ENCODE measurements at places on chromosomes 5 and 9.

DNA sequence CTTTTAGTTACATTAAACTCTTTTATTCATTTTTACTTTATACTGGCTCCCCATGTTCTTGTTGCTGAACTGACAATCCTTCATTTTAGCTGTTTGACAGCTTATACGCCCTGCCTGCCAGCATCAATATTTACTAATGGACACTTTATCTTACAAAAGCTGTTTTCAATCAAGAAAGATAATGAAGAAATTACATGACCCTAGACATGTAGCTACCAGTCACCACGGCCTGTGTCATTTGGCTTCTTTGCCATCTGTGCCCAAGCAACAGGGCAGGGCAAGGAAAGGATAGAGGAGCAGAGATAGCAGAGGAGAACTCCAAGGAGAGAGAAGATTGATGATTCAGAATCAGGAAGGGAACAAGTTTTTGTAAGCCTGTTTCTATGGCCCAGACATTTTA, 647.3 kb downstream of the BRINP1 start:
- DNase-seq = no peak

DNA sequence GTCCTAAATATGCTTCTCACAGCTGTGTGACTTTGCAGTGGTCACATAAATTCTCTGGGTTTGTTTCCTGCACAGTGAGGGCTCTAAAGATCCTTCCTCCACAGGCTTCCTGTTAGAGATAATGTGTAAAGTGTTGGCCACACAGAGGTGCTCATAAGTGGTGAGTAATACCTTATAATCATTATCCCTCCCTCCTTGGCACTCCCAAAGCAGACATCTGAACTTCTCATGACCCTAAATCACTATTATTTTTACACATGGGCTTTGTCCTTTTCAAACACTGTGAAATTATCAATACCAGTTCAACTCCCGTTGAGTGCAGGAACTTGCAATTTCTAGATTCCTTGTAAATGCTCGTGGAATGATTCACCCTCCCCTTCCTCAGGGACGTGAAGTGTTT, 100.2 kb downstream of the BRINP1 start:
- DNase-seq = no peak

DNA sequence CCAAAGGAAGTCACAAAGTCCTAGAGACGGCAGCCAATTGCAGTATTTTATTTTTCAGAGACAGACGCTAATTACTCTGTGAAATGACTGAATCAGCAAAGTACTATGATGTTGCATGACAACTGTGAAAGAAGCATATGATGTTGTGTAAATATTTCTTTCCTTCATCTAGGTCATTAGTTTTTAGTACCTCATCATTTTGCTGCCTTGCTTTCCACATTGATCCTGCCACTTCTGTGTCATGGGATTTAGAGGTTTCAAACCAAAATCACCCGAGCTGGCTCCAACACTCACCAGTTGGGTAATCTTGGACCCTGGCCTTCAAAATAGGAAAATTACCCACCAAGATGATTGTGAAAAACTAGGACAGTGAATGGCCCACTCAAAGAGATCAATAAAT, 585.2 kb downstream of the ACTL7B start:
- no peak for DNase-seq

DNA sequence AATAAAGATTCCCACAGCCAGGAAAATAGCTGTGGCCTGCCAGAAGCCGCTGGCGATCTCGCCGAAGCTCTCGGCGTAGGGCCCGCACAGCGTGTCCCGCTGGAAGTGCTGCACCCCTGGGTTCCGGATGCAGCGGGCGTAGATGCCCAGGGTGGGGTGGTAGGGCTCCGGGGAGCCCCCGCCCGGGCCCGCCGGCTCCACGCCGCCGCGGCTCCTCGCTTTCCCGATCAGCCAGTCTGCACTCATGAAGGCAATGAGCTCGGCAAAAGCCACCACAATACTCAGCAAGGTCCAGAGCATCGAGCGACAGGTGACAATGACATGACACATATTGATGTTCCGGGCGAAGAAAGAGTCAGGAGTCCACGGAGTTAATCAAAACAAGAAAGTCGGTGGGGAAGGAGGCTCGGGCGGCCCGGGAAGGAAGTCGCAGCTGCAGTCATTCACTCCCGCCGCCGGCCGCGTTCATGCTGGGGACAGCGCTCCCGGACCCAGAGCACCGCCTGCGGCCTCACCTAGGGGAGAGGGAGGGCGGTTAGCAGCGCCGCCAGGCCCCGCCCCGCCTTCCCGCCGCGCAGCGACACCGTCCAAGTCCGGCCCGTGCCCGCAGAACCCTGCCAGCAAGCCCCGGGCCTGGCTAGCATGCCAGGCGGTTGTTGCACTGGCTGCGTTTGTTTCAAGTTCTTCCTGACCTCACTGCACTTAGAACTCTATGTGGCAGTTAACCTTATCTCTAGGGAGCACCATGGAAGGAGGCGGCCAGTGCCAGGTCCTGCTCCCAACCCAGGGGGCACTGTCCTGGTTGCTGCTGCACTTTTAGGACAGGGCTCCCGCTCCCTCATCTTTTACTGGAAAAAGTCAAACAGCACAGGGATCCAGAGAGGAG, 138.4 kb downstream of the LHFPL2 start:
- DNase-seq = no peak

DNA sequence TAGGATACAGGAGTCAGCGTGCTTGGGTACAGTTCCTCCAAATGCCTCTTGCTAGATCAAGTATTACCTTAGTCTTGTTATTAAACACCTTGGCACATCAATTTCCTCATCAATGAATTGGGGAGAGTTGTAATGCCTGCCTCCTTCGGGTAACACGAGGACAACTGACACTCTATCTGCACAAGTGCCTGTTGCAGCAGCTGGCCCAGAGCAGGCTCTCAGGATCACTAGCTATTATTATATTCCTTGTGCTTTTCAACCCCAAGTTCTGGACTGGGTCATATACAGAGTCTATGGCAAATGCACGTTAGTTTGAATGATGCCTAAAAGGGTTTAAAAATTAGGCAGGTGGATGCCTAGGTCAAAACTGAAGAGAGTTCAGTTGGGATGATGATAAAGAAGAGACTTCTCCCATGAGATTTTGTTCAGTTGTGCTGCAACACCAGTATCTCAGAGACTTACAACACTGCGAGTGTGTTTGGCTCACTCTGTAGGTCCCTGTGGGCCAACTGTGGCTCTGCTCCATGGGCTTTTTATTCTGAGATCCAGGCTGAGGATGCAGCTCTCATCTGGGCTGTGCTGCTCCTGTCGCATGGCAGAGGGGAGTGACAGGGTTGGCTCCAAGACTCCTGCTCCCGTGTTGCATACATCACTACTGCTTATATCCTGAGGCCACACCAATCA, 41.1 kb upstream of the TEX48 start:
- DNase-seq = no peak

- DNase-seq = no peak
Measured at GRCh38 chr5:66854416-66854815, 258.2 kb downstream of the MAST4 start.

DNA sequence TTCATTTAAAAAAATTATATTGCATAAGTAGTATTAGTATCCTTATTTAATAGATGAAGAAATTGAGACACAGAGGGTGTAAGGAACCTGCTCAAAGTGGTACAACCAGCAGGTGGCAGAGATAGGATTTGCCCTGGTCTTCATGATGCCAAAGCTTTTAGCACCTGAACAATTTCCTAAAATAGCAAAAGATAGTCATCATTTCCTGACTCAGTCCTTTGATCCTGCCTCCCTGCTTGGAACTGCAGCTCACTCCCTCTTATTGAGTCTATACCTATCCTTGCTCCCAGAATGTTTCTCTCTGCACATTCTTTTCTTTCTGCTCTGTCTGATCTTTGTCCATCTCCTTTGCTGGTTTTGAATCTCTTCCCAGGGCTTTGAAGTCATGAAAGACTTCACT, 155.8 kb downstream of the FRMD3 start:
- DNase-seq = no peak

GRCh38 chr9:15782106-15782505, 229.3 kb downstream of the CCDC171 start:
- no peak for DNase-seq

GRCh38 chr5:63401436-63402046, 560.7 kb downstream of the HTR1A start:
- DNase-seq = peak; percentile 12

- peak; percentile 79 for DNase-seq
Measured at GRCh38 chr5:59042201-59043055, 459.6 kb downstream of the RAB3C start.

DNA sequence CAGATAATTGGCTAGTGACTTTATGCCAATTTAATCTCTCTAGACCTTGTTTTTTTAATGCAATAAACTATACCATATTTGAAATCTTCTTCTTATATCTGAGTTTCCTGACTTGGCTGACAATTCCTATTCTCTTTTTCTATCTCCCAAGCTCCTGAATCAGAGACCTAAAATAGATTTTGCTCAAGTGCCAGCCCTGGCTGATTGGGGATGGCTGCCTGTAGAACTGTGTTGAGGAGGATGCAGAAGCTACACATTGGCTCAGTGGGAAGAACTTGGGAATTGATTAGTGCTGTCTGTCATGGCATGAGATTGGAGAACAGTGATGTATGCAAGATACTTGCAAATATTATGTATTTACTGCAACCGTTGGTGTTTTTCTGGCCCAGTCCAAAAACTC, 132.8 kb downstream of the INSYN2B start:
- no peak for DNase-seq

- no peak for DNase-seq
Measured at GRCh38 chr5:180143656-180144364, 65.2 kb downstream of the RASGEF1C start.

GRCh38 chr5:167952278-167952995, 339.0 kb upstream of the WWC1 start:
- DNase-seq = no peak

DNA sequence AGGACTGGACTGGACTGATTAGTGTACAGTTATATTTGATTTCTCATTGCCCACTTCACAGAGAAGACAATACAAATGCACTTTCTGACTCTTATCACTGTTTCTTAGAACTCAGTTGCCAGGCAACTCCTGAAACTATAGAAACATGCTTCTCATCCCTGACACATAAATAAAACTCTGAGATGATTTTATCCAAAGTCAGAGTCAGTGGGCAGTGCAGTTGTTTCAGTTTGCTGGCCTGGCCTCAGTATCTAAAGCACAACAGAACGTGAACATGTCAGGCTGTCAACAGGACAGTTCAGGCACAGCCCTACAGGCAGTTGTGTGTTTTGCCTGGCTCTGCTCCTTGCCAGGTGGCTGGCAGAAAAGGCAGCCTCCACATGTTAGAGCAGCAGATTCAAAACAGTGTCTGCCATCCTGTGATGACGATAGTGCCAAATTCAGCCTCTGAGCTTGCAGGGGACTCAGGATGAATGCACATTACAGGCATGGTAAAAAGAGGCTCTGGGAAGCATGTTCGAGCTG, 65.1 kb upstream of the CCDC152 start:
- DNase-seq = no peak

DNA sequence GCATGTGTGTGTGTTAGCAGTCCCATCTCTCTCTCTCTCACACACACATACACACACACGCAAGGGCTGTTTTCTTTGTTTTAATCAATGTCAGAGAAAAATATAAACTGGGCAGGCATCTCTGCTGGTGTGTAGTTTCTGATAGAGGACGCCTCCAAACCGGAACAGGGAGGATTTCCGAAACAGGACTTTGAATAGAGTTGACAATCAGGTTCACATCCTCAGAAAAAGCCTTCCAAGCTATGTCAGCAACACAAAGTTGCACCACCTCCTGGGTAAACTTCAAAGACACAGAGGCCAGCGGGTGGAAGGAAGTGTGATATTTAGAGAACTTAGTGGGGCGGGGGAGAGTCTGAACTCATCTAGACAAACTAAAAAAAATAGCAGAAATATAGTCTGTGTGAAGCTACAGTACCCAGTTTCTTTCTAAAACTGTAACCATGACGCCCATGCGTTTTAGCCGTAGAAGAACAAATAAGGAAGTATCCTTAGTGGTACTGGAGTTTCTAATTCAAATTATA, 1.2 kb downstream of the ST8SIA4 start:
- DNase-seq = no peak

DNA sequence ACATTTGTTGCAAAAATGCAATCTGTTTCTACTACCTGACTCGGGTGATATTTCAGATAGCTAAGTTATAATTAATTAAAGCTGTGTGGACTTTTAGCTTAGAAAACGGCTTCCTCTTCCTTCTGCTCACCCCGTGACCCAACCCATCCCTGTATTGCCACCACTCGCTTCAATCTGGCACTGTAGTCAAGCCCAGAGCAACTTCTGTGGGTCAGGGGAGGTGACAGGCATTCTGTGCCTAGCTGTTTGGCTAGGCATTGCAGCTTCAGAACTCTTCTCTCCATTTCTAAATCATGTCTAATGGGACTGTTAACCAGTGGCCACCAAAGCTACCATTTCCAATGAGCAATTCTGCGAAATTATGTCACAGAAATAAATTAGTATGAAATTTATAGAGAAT, 179.7 kb upstream of the TLX3 start:
- no peak for DNase-seq

GRCh38 chr5:113020461-113021273, 44.1 kb downstream of the DCP2 start:
- peak; percentile 67 for DNase-seq

DNA sequence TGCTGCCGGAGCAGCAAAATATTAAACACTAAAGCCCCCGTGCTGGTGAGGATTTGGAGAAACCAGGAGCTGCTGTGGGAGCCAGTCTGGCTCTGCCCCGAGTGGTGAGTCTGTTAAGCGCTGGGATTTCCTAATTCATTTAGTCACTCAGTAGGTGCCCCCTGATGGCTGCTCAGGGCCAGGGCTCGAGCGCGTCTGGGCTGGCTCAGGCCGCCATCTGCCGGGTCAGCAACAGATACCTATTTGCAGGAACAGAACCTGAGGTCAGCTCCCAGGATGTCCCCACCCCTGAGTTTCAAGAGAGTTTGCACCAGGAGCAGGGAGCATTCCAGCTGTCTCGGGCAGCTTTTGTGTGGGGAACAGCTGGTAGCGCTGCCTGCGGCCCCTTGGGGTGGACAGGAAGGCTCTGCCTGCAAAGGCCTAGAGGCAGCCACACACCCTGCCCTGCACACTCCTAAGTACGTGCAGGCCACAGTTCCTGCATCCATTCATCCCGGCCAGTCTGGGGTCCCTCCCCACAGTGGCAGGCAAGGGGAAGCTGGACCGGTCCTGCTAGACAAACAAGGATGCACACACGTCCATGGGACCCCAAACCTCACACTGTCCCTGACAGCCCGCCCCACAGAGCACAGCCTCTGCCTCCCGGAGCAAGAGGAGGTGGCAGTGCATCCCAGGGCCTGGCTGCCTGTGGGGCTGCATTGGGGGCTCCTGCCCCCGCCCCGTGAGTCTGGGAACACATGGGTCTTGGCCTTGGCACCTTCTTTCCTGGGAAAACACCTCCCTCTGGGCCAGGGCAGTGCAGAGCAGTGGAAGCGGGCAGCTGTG, 83.7 kb downstream of the ADAMTS2 start:
- no peak for DNase-seq

- DNase-seq = peak; percentile 66
Measured at GRCh38 chr9:112203536-112203935, 28.4 kb upstream of the SUSD1 start.

Measured in astrocyte of the cerebellum (primary cell).